ENCODE measurements at places on chromosomes 4 and X.

DNA sequence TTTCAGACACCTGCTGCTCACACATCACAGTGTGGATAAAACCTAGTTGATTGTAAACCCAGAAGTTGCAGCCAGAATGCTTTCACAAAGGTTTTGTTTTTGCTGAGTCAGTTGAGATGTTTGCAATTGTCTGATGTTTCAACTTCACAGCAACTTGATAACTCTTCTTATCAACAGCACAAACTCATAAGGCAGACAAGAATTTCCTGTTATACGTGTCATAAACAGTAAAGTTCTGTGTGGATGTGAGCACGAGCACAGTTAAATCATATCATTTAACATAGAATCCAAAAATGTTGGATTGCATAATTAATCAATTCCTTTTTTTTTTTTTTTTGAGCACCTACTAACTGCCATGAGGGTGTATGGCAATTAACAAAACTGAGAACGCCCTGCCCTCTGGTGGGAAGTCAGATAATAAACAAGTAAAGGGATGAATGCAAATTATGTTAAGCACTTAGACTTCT, 512.2 kb downstream of the PDHA2 start:
- peak; percentile 9 for DNase-seq

- DNase-seq: peak; percentile 47
These were observed 773 bp downstream of the PRMT9 start for GRCh38 chr4:147683188-147683591.

DNA sequence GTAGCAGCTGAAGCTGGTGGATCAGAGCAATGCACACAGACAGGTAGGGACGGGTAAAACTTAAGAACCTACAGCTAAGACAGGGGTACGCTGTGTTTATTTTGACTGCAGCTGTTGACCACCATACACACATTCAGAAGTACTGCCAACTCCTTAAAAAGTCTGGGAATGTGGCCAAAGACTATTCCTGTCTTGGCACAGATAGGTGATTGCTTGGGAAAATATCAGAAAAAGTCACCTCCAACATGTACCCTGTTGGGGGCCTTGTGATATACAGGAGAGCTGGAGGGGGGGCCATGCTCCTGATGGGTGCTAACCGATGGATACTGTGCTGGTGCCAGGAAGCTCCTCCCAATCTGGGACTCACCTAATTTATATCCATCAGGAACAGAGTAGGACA, 121.2 kb downstream of the VCX2 start:
- no peak for DNase-seq

- peak; percentile 20 for DNase-seq
These were observed 56.3 kb upstream of the NOCT start for GRCh38 chr4:138959097-138959815.

- DNase-seq: peak; percentile 6
These were observed 1.8 kb downstream of the UBQLN2 start for GRCh38 chrX:56564921-56565840.

DNA sequence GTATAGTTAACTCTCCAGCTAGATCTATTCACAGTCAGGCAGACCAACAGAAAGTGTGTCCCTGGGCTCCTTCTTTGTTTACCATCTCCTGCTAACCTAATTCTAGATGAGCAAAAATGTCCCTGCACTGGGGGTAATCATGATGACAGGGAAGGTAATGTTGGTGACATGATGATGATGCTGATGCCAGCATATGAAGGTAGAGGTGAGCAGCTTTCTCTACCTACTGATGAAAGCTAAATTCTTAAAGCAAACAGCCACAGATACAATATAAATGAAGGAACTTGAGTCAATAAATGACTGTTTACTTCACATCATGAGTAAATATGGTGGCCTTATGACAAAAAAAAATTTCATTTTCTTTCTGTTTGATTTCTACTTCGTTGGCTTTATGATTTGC, 78.5 kb downstream of the NKX6-1 start:
- no peak for DNase-seq

GRCh38 chr4:116636917-116637316, 448.5 kb downstream of the TRAM1L1 start:
- peak; percentile 47 for DNase-seq

DNA sequence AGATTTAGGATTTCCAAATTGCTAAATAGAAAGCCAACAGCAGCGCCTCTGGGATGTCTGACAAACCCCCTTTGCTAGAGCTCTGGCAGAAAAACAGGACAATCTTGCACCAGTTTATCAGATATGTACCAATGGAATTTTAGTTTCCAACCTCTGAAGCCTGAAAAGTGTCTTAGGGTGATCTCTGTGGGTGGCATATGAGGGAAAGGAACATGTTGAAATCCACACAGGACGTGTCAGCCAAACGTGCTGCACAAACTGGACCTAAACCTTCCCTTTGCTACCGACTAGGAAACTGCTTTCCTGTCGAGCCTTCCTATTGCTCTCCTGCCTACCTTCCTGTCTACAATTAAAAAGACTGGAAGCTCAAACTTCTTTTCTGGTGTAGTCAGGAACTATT, 53.5 kb downstream of the REELD1 start:
- no peak for DNase-seq

GRCh38 chr4:145505995-145506394, 24.3 kb downstream of the SMAD1 start:
- no peak for DNase-seq

- DNase-seq: no peak
These were observed 92.7 kb downstream of the NAP1L3 start for GRCh38 chrX:93580634-93581033.

- DNase-seq: peak; percentile 57
These were observed at the start of gene GPRASP2 for GRCh38 chrX:102712216-102712966. TSS of gene GPRASP2 (plus strand) at chrX:102712448. CDS start at chrX:102714870, 2,422 bp downstream.

DNA sequence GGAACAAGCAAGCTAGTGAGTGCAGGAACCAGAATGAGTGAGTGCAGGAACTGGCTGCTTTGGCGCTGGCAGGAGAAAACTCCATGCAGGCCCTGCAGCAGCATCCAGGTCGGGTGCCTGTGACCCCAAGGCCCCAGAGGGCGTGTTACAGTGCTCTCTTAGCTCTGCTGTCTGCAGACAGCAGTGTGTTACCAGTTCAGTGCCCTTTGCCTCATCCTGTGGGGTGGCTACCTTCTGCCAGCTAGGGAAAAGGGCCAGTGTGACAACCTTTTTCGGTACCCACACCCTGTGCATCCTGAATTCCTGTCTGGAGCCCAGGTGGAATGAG, 202.3 kb upstream of the SMIM31 start:
- no peak for DNase-seq

DNA sequence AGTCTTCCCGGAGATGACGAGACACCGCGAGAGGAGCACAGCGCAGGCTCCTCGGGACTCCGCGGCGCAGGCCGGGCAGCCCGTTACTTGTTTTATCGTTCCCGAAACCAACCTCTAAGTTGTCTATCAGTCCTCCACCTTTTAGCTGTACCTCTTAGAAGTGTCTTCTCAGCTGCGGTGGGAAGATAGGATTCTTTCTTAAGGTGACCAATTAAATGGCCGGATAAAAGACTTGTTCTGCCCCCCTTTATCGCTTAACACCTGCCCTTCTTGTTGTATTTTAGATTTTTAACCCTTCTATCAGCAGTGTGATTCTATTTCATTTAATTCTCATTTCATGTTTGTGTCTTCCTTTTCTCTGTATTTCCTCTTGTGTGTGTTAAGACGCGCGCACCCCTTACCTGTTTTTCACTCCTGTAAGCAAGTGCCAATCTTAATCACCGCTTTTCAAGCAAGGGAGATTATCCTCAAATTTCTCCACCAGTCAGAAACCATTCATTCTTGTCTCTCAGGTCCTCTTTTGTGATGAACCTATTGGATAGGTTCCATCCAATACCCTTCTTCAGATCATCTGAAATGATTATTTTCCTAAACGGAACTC, at the start of gene SLC9B2:
Gene SLC9B2, minus strand, starts transcription at position 15 of the 601 bp plus-strand sequence. CDS start 9,211 bp downstream, outside the sequence.
- DNase-seq: peak; percentile 66

GRCh38 chr4:88158038-88158488, 376 bp downstream of the ABCG2 start:
- DNase-seq: no peak

DNA sequence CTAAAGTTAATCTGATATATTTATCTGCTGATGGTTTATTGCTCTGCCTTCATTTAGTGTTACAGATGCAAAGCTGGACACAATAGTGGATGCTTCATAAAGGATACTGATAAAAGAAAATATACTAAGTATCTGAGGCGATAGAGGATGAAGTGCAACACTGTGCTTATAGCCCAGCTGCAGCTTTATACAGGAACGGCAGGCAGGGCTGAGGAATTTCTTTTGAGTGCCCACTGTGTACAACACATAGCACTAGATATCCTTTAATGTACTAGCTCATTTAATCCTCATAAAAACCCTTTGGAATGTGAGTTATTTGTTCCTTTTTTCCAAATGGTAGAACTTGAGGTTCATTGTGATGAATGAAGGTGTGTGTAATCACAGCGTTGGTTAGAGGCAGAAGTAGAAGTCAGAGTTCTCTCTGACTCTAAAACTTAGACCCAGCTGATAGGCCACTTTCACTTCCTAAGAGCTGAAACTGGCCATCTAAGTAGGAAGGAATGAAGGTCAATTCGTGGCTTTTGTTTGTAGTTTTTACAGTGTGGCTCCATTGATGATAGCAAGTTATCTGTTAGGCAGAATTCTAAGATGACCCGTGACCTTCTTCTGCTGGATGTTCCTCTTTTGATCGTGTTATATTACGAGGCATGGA, 138.0 kb downstream of the VEGFC start:
- DNase-seq: no peak

DNA sequence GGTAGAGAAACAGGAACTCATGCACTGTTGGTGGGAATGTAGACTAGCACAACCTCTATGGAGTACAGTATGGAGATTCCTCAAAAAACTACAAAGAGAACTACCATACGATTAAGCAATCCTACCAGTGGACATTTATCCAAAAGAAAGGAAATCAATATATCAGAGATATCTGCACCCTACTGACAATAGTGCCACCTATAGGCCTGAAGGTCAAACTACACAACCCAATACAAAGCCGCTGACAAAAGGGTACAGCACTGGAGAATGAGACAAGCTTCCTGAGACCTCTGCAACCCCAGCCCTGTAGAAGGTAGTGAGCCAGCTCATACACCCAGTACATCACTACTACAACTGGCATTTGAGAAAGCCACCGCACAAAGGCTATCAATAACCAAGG, 67.1 kb downstream of the CBR4 start:
- peak; percentile 15 for DNase-seq

- no peak for DNase-seq
These were observed 60.0 kb downstream of the HS3ST1 start for GRCh38 chr4:11368701-11369115.

DNA sequence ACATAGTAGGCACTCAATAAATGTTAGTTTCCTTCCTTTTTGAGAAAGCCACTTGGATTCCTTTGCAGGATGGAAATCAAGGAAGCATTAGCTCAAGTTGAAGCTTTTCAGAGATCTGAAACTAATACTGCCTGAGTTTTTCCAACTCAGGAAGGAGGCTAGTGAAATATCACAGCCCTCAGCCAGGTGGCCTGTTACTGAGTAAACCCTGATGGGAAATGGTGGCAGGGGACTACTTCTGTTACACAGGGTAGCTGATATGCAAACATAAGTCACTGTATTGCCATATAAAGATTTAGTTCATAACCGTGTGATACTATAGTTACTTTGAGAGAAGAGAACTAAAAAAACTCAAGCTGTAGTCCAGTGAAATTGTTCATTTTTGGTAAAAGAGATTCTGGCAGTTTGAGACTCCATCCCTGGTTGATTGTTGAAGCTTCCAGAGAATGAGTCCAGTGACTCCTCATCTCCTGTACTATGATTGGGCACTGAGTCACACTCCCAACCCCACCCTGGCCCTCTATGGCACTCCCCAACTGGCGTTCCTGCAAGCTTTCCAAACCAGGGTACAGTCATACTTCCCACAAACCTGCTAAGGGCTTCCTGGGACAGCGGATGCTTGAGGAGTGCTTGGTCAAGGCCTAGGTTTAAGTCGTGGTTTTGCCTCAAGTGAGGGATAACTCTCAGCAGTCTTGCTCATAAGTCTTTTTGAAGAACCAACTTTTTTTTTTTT, 81.8 kb downstream of the MID1IP1 start:
- DNase-seq: no peak

GRCh38 chr4:16667464-16667863, 231.0 kb downstream of the LDB2 start:
- no peak for DNase-seq

- DNase-seq: peak; percentile 72
These were observed 25.5 kb downstream of the MOB1B start for GRCh38 chr4:70927502-70928137.

GRCh38 chr4:749698-750666, 44.4 kb downstream of the PCGF3 start:
- no peak for DNase-seq

GRCh38 chr4:105248613-105249012, 101.9 kb downstream of the TET2 start:
- DNase-seq: no peak

DNA sequence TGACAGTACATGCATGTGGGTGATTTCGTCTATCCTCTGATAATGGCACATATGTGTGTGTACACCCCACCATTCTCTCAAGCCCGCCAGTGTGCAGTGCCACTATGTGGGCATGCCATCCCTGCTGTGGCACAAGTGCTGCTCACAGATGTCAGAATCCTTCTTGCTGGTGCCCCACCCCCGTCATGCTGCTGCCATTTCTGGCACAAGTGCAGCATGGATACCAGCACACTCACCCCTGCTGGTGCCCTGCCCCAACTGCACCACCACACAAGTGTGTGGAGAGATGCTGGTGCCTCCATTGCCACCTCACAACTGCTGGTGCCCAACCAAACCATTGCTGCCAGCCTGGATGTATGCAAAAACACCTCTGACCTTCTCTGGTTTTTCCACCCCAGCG, 1133.8 kb downstream of the TECRL start:
- DNase-seq: no peak

- no peak for DNase-seq
These were observed 958.9 kb downstream of the RPA4 start for GRCh38 chrX:97842468-97843199.

- no peak for DNase-seq
These were observed 623.1 kb downstream of the TECRL start for GRCh38 chr4:63786171-63786570.

DNA sequence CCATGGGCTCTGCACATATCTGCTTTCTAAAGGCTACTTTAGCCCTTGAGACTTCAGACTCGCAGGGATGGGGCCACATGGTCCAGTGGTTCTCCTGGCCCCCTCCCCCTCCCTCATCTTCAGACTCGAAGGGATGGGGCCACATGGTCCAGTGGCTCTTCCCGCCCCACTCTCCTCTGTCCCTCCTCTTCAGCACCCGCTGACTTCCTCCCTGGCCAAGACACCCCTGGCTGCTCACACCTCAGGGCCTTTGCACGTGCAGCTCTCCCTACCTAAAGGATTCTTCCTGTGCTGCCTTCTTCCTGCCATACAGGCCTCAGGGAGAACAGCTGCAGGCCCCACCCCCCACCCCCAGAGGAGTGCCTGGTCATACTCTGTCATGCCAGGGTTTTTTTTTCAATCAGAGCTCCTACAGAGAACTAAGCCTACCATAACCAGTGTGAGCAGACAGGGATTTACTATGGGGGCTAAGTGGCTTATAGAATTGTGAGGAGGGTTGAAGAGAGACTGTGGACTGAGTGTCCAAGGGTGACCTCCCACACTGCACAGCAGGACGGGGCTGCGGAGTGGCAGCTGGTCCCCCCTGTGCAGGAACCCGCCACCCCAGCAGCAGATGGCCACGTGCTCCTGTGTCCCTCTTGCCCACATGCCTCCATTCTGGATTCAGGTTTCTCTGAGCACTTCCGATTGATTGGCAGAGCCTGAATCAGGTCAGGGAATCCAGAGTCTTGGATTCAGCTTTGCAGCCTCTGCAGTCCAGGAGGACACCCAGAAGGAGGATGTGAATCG, 6.1 kb upstream of the SPON2 start:
- DNase-seq: no peak

- DNase-seq: peak; percentile 97
These were observed 35.1 kb downstream of the PRIMPOL start for GRCh38 chr4:184684491-184685189.

GRCh38 chr4:123986268-123986798, 589.7 kb downstream of the SPRY1 start:
- DNase-seq: no peak

Data from KBM-7 (cell line).